ENCODE measurements at places on chromosomes 2 and 18.

GRCh38 chr18:46738491-46738890 is 18.4 kb downstream of the ST8SIA5 start:
- no peak for DNase-seq

- no peak for DNase-seq
These were observed 179.0 kb downstream of the BARD1 start for GRCh38 chr2:214630402-214631045.

GRCh38 chr2:99960291-99960690 is 182.1 kb downstream of the AFF3 start:
- no peak for DNase-seq

DNA sequence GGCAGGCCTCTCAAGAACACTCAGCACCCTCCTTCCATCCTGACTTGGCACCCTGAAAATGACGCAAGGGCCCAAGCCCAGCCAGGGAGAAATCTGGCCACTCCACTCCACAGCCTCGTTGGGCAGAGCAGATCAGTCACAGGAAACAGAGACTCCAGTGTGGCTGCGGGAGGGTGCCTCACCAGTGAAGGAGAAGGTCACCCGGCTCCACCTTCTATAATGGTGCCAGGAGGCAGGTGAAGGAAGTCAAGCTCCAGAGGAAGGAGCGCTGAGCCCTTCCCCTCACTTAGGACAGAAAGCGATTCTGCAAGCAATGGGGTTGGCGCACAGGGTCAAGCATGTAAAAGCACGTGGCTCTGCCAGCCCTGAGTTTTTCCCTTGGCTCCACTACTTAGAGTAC is 35.3 kb downstream of the CRACDL start:
- DNase-seq: no peak

DNA sequence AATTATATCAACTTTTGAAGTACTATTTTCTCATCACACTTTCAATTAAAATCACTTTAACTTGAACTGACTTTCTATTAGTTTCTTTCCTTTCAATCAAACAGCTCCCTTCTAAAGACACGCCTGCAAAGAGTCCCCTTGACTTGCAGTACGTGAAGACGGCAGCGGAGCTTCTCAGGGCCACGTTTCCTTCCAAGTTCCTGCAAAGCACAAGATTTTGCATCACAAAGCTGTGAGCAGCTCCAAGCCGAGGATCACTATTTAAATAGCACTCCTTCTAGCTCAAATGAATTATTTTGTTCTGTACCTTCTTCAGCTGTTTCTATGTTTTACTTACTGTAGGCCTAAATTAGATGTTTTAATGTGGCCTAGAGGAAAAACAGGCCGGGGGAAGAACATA is 30.8 kb downstream of the SH3YL1 start:
- DNase-seq: no peak

GRCh38 chr2:156483741-156484173 is 47.6 kb downstream of the GPD2 start:
- DNase-seq: no peak

DNA sequence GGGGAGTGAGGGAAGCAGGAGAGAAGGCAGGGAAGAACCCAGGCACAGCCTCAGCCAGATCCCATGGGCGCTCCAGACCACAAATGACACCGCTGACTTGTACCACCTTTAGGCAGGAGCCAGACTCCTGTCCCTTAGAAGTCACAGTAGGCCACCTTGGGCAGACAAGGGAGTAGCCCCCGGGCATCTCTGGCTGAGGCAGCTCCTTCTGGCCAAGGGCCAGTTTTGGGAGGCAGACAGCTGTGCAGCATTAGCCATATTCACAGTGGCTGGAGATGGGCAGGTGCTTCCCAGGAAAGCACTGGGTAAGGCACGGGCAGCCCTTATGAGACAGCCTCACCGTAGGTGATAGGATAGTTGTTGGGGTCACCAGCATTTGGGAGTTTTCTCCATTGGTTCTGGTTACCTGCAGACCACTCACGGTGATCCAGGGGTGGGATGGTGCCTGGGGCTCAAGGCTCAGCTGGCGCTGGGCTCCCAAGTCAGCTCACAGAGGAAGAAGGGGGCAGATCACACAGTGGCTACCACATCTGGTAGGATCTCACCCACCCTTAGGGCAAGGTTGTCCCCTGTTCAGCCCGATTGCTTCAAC is 2.1 kb downstream of the ASTL start:
- no peak for DNase-seq

GRCh38 chr2:184053326-184053725 is 545.0 kb upstream of the ZNF804A start:
- DNase-seq: no peak

DNA sequence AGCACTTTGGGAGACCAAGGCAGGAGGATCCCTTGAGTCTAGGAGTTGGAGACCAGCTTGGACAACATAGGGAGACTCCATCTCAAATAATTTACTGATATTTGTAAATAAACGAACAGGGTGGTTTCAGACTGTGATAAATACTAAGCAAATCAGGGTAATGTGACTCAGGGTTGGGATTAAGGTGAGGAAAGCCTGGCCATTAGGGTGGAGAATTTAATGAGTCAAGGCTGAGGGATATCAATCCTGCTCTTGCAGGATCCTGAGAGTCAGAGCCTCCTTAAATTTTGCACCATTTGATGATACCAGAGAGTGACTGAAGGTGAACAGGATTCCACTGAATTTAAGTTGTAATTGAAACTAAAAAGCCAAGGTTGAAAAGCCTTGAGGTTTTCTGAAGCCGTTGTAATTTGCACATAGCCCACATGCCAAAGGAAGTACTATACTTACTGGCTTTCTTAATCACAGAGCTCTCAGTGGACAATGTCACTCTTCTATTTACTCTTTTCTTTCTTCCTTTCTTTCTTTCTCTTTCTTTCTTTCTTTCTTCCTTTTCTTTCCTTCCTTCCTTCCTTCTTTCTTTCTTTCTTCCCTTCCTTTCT is 28.6 kb upstream of the AP1S3 start:
- no peak for DNase-seq
